ENCODE measurements at places on chromosomes 11 and 22.

- DNase-seq = no peak
Observed at GRCh38 chr11:30349885-30350284, 27.0 kb downstream of the ARL14EP start.

GRCh38 chr22:47739291-47740015, 977.0 kb downstream of the TBC1D22A start:
- DNase-seq = no peak

DNA sequence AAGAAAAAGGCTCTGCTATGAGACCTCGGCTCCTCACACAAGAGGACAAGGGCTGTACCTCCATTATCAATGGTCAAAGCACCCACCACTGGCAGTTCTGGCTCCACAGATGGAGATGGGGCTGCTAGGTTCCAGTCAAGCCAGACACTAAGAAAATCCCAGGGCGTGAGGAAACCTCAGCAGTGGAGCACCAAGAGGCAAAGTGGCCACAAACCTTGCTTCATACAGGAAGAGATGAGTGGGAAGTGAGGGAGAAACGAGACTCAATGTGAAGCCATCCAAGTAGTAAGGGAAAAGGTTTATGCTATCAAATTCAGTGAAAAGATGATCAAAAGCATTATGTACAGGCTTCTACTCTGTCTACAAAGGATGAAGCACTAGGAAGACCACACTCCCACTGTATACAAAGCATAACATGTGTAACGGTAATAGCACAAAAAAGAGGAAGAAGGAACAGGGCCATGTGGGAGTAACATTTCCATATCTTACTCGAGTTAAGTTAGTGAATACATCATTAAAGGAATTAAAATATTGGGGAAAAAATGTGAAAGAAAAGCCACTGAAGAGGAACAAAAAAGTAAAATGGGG, 27.0 kb downstream of the POLDIP3 start:
- DNase-seq = no peak

- DNase-seq = no peak
Observed at GRCh38 chr11:113690619-113691569, 15.2 kb downstream of the TMPRSS5 start.

DNA sequence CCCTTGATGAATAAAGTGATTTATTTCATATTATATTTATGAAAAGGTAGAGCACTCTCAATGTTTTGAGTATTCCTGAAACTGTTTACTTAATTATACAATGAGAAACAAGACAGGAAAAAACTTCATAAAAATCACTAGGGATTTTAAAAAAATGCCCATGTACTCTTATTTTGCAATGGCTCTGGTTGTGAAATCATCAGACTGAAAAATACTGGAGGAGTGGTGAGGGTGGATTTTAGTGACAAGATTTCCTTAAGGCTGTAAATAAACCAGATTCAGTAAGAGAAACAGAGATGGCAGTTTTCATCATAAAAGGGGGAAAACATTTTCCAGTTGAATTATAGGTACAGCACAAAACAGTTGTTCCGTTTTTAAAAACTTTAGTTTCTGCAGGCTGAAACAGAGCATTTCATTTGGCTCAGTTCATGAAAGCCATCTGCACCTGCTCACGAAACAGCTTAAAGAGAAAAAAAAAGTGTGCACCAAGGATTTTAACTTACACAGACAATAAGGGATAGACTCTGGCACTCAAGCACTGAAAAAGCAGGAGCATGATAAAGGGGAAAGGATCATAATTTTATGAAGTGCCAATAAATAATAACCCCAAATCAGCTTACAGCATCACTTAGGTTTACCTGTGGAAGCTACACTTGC, 100.7 kb downstream of the MAML2 start:
- DNase-seq = no peak

GRCh38 chr11:124481365-124482323, 36.1 kb upstream of the OR8B8 start:
- DNase-seq = no peak

DNA sequence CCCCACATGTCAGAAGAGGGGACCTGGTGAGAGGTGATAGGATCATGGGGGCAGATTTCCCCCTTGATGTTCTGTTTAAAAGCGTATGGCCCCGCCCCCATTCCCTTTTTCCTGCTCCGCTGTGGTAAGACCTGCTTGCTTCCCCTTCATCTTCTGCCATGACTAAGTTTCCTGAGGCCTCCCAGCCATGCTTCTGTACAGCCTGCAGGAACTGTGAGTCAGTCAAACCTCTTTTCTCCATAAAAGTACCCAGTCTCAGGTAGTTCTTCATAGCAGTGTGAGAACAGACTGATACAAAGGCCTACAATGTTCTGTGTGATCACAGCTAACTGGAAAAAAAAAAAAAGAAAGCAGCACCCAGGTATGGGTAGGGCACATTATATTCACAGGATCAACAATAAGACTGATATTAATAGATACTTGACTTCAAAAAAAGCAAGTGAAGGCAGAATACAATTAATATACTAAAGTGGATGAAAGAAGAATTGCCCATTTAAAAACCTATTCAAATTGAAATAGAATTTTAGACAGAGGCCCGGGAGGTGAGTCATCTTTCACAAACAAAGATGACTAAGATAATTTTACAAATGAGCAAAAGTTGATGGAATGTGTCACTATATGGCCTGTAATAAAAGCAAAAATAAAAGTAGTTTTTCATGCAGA, 1.7 kb upstream of the OR52K1 start:
- DNase-seq = no peak

GRCh38 chr11:129257512-129257911, 65.4 kb upstream of the ARHGAP32 start:
- DNase-seq = no peak

DNA sequence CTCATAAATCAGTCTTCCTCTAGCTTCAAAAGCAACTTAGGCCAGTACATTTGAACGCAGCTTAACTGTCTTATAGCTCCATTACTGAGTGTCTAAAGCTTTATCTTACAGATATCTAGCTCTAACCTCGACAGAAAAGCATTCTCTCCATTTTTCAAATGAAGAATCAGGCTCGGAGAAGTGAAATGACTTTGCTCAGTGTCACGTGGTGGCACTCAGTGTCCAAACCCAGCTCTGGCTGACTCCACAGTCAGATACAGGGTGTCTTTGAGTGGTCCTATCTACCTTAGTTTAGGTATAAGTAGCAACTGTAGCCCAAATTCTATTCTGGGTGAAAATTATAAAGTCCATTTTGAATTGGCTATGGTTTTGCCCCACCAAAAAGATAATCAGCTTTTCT, 38.7 kb upstream of the CHST1 start:
- no peak for DNase-seq

DNA sequence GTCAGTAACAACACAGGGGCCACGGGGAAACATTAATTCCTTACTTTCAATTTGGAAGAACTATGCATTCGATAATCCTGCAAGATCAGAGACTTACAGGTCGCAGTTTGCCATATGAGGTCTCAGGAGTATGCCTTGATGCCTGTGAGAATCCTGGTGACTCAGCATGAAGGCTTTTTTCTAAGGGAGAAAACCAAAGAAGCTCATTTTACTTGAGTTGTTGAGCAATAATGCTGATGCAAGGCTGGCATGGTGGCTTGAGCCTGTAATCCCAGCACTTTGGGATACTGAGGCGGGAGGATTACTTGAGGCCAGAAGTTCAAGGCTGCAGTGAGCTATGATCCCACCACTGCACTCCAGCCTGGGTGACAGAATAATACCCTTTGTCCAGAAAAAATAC, 26.6 kb downstream of the ATG16L2 start:
- no peak for DNase-seq

- no peak for DNase-seq
Observed at GRCh38 chr11:79077702-79078330, 363.0 kb downstream of the TENM4 start.

DNA sequence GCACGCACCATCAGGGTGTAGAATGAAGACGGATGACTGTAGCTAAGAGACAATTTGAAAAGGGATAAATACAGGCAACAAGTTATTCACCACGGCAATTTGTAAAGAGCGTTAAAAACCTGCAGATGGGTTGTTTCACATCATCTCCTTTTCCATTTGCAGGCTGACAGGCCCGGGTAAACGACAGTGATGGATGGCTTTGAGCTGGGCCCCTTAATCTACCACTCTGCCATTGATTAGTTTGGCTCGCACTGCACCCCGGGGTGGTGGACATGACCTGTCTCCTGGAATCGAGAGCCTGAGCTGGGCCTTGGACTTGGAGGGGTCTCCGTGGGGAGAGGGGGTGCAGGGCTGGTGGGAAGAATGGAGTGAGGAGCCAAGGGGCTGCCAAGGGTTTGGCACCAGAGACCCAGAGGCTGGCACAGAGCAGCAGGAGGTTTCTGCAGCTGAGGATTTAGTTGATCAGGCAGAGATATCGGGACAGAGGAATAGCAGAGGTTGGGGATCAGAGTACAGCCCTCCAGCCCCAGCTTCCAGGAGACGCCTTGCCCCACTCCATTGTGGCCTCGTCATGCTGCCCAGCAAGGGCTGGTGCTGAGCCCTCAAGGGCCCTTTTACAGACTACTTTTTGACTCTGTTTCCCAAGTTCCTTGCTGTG, 110.6 kb upstream of the NECTIN1 start:
- no peak for DNase-seq

- DNase-seq = peak; percentile 16
Observed at GRCh38 chr11:78938971-78939370, 364.3 kb upstream of the NARS2 start.

- DNase-seq = no peak
Observed at GRCh38 chr22:47738472-47739013, 976.1 kb downstream of the TBC1D22A start.
